ENCODE measurements at places on chromosomes 5 and 9. TPM values are rescaled to one million over a fixed set of nuclear protein-coding genes. Genes with fewer than 3 reads are reported as not detected.

- no peak for DNase-seq
Measured at GRCh38 chr5:79868163-79868670, 122.8 kb downstream of the MTX3 start.

The ENTREP1 gene
- not detected for total RNA-seq

GRCh38 chr5:157718519-157718918 lies 12.7 kb upstream of the THG1L start:
- DNase-seq = no peak

The SPAG8 gene
- 0.99 TPM for total RNA-seq

The DPH7 gene
- 57.0 TPM for total RNA-seq

The GNAQ gene
- total RNA-seq = 79.4 TPM

The SGCD gene
- not detected for total RNA-seq

GRCh38 chr5:8848997-8849594 lies 696.8 kb downstream of the SEMA5A start:
- no peak for DNase-seq

The SPATA31D4 gene
- total RNA-seq = not detected

GRCh38 chr5:150960791-150961396 lies 56.1 kb upstream of the ZNF300 start:
- DNase-seq = no peak

DNA sequence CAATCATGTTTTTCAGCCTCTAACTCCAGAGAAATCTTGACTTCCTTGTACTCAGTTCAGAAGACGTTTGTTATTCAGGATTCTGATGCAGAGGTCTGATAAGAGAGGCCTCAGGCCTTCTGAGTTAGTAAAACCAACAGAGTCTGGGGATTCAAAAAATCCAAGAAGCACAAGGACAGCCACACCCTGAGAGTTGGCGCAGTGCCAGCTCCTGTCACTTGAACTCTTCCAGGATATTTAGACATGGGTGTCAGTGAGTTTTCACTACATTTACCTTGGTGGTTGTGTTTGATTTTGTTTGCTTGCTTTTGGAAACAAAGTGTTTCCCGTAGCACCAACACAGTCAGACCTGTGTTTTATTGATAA lies 41.6 kb upstream of the PDE8B start:
- DNase-seq = no peak

The GFPT2 gene
- total RNA-seq = not detected

The PTCD2 gene
- total RNA-seq = 3.4 TPM

DNA sequence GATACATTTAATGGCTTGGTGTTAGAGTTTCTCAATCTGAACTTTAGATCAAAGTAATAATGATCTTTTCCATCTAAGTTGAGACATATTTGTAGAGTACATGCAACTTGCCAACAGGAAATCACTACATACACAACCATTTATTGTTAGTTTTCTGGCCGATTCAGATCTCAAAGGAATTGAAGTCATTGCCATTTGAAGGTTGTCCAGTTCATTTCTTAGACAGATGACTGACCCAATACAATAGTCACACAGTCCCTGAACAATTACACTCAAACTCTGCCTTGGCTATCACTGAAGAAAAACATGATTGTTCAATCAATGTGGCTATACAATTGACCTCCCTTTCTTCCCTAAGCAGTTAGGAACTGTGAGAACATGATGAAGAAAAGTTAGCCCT lies 753.2 kb upstream of the RIOK2 start:
- no peak for DNase-seq

GRCh38 chr5:42074353-42074752 lies 149.3 kb downstream of the FBXO4 start:
- no peak for DNase-seq

- no peak for DNase-seq
Measured at GRCh38 chr9:93452710-93453046, 703 bp downstream of the FAM120AOS start.

- no peak for DNase-seq
Measured at GRCh38 chr5:58456026-58456425, 3.9 kb downstream of the PLK2 start.

GRCh38 chr5:102595332-102595731 lies 96.5 kb upstream of the SLCO6A1 start:
- no peak for DNase-seq

The DYNC2I2 gene
- 3.6 TPM for total RNA-seq

The SLC1A1 gene
- 0.76 TPM for total RNA-seq

GRCh38 chr9:85013703-85014102 lies 344.2 kb downstream of the NTRK2 start:
- DNase-seq = no peak

DNA sequence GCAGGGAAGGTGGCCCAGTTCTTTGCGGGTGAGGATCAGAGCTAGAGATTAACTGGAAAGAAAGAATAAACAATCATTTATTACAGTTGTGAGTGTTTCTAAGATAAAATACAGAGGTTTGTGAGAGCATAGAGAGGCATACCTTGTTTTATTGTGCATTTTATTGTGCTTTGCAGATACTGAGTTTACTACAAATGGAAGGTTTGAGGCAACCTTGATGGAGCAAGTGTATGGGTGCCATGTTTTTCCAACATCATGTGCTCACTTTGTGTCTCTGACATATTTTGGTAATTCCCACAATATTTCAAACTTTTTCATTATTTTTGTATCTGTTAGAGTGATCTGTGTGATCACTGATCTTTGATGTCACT lies 715 bp upstream of the C5orf34 start:
- DNase-seq = no peak

All from CD4-positive, CD25-positive, alpha-beta regulatory T cell (primary cell).